ENCODE measurements at places on chromosomes 3 and 15.

DNA sequence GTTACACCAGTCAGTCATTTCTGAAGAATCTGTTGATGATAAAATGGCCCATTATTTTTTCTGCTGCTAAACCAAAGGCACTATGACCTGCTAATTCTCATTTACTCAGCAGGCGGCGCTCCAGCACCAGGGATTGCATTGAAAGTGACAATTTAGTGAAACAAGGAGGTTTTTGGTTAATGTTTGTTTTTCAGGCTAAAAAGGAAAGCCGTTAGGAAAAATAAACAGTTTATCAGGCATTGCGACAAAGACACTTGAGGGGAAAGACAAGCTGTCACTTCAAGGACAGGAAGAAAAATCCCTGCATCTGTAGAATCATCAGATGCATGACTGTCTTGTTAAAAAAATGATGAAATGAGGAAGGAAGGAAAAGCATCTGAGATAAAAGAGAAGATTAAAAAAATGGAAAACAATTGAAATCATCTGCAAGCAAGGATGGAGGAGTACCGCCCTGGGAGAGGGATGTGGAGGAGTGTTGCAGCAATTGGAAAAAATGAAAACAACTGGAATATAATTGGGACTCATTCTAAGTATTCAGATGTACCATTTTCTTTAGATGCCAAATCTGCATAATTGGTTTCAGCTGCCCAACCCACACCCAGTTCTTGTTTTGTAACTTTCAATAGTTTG lies 54.0 kb downstream of the NR1D2 start:
- DNase-seq, result peak; percentile 89

DNA sequence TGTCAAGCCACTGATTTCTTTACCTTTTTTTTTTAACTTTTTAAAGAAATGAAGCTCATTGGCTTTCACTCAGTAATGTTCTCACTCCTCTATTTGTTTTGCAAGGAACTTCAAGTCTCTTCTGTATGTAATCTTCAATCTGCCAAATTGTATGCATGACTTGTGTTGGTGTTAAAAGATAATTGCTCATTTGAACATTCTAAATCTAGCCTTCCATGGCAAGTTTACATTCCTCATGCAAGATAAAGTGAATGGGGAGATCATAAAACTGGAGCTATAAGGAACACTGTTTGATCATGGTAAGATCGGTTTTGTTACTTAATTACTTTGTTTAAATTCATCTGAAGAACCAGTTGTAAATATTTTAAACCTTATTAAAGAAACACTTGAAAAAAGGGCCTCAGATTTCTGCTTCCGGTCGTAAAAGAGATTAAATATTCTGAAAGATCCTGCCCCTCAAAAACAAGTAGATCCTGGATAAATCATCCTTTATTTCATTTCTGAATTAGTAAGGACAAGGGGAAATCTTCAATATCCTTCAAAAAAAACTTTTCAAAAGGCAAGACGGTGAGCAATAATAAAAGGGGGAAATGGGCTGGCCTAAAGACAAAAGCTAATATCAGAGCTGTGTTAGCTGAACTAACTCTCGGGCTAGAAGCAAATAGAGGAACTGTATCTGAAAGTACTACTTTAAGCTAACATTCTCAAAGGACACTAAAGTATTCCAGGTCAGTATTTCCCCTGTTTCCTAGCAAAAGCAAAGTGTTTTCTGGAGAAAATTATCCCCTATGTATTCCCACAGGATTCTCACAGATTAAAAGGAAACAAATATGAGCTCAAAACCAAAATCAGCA lies 107.0 kb upstream of the ATP11B start:
- DNase-seq, result no peak

- DNase-seq, result no peak
Measured at GRCh38 chr3:149967086-149967685, 3.5 kb downstream of the PFN2 start.

DNA sequence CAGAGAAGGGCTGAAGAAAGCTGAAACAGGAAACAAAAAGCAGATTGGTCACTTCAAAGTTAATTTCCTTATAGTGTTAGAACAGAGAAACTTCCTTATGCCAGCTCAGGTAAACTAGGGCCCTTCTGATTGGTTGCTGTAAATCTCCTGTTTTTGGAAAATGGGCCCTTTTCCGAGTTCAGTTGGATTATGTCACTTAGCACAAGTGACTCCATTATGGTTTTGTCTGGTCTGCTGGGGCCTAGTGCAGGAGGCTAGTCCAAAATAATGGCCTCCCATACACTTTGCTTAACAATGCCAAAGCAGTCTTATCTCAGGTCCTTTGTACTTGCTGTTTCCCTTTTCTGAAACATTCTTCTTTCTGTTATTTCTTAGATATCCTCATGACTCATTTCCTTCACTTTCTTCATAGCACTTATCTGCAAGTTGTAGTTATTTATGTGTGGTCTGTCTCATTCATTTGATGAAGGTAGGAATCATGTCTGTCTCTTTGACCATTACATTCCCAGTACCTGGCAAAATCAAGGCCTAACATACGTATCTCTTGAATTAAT lies 7.7 kb upstream of the DCP1A start:
- no peak for DNase-seq

DNA sequence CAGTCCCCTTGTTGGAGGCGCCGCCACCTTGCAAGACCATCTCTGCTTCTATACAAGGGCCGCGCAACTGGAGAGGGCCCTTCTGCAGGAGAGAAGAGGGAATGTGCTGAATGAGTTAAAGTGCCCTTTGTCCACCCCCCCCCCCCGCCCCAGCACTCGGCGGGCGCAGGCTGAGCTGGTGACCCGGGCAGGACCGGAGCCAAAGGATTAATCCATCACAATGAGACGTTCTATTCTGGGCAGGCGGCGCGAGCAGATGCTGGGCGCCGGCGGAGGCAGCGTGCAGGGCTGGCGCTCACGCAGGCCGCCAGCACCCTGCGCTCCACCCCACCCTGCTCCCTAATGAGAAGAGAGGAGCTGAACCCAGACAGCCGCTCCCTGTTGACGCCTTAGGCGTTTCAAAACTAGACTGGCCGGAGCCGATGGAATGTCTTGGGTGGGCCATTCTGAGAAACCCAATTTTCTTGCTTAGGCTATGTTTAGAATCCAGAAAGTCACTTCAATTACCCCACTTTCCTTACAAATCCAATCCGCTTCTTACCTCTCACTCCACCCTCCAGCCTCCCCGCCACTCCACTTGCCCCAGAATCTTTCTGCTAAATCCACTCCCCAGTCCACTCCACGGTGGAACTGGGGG lies 32.9 kb downstream of the GJD2 start:
- DNase-seq, result no peak

- no peak for DNase-seq
Measured at GRCh38 chr3:73473898-73474416, 150.8 kb downstream of the PDZRN3 start.

DNA sequence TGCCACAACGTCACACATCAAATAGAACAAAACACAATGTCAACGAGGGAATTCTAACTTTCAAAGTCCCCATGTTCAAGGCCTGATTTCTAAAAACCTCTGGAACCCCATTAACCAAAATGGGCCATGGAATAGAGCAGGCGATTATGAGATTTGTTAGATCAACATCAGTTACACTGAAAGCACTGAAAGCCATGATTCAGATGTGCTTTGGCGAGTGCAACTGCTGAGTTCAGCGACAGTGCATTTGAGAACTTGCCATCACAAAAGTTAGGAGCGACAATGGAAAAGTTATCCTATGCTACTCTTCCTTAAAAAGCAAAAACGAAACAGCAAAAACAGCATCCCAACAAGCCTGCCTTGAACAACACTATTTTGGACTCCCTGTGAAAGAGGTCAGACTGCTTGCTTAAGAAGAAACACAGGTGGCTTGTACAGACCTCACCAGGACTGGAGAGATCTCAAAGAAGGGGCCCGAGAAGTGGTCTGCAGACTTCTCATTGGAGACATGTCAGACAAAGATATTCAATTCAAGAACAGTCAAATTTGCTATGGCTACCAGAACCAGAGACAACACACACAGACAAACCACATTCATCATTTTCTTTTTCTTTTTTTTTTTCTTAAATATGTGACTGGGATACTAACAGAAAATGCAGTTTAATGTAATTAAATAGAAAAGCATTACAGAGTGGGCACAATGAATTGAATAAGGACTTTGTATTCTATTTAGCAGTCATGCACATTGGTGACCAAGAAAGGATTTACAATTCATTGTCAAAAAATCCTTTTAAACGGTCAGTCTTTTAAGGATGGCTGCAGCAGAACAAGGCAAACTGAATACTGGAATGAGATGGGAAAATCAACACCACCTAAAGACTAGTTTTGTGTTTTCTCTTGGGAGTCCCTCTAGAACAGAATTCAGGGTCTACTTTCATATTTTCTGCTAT lies 20.9 kb downstream of the UQCC5 start:
- no peak for DNase-seq

- no peak for DNase-seq
Measured at GRCh38 chr3:127217596-127218453, 24.9 kb downstream of the PRR23E start.

GRCh38 chr15:37057256-37057655 lies 43.1 kb downstream of the MEIS2 start:
- no peak for DNase-seq

DNA sequence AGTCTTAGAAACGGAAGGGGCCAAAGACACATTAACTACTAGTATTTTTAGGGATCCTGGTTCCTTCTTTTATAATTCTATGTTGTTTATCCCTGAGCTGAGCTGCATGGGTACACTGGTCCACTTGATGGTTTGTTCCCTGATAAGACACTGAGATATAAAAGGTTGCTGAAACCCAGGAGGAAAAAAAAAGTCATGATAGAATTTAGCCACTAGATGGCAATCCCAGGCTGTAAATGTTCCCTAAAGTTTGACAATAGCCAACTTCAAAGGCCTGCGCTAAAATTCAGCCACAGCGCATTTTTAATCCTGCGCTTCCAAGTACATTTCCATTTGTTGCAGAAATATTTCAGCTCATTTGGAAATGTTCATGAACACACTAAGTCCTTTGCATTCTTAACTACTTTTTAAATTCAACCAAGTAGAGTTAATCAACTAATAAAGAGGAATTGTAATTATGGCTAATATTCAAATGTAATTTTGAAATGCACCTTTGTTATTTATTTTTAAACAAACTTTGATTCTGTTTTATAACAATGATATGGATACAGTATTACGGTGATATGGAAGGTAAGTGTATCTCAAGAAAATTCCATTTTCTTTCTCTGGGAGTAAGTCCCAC lies 249.3 kb upstream of the FEZF2 start:
- no peak for DNase-seq

DNA sequence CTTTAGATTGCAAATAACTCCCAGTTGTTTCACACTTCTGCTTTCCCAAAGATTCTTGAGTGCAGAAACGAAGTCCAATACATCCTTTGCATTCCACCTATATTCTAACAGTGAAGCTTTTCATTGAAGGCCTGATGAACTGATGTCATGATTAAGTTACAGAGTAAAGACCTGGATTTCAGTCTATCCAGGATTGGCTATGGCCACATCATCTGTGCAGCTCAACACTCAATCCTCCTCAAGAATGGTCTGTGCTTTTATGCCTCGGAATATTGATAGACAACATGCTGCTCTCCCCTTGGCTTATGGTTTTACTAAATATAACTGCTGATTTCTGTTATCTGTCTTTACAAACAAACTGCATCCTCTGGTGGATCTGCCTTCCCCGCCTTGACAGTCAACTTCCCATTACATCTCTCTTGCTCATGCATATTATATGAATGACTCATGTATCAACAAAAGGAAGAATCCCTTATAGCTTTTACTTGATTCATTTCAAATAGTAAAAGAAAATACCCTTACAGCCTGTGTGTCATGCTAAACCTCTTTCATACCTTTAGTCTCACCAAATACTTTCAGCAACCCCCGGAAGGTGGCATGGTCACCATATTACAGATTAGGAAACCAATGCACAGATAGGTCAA lies 59.5 kb downstream of the SCN11A start:
- DNase-seq, result no peak

DNA sequence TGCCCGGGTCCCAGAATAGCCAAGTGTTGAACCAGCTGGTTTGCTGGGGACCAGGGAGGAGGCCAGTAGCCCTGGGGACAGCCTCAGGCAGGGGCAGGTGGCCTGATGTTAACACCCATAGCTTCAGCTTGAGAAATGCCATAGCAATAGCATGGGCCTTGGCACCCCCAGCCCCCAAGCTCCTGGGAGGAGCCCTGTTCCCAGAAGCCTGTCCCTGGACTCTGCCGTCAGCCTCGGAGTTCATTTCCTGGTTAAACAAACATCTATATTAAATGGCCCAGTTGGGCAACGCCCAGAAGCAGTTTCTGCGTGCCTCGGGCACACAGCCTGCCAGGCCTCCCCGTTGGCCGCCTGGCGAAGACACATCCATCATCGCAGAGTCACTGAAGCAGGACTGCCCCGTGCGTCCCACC lies 58.2 kb downstream of the FGD5 start:
- DNase-seq, result no peak

GRCh38 chr3:107366766-107367165 lies 10.5 kb upstream of the CCDC54 start:
- no peak for DNase-seq

DNA sequence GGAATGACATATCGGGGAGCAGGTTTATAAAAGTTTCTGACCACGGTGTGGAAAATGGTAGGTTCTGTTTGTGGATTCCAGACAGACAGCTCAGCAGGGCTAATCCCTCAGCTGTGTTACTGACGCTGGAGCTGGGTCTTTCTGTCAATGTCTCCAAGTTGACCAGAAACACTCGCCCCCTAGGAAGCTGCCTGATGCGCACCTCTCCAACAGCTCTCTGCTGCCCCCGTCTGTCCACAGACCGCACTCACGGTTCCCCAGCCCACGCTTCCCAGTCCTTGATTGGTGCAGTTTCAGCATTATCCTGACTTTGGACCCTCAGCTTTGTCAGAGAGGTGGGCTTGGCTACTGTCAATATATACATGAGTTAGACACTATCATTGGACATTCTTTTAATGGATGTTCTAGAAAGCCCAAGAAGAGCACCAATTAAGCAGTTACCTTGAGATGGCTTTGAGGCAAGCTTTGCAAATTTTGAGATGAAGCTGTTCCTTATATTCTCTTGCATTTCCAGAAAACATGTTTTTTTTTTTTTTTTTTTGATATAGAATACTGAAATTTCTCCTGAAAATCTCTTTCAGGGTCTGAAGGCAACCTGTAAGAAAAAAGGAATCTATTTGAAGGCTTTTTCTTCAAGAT lies 98.9 kb upstream of the TBC1D5 start:
- DNase-seq, result peak; percentile 92

- DNase-seq, result no peak
Measured at GRCh38 chr3:36166477-36166876, 213.8 kb upstream of the STAC start.

- no peak for DNase-seq
Measured at GRCh38 chr3:150069633-150070032, 98.9 kb upstream of the PFN2 start.

DNA sequence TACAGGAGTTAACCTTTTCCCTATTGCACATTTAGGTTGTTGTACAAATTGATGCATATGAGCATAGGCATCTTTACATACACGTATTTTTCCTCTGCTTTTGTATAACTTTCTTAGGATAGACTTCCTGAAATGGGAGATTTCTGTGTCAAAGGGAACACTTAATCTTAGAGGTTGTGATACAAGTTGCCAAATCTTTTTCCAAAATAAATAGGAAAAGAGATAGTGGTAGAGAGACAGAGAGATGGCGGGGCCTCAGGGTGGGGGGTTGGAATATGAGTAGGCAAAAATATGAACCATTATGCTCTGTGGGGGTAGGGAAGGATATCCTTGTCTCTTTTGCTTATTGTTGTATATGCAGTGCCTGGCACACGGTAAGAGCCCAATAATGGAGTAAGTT lies 70.7 kb upstream of the UBE2E1 start:
- DNase-seq, result no peak

GRCh38 chr3:38543586-38543985 lies 47.4 kb downstream of the EXOG start:
- DNase-seq, result peak; percentile 29

All from activated CD8-positive, alpha-beta memory T cell treated with anti-CD3 and anti-CD28 coated beads, Interleukin-2, amount 50 U/mL, for 48 hours (primary cell).